ENCODE measurements at places on chromosomes 6 and 20.

DNA sequence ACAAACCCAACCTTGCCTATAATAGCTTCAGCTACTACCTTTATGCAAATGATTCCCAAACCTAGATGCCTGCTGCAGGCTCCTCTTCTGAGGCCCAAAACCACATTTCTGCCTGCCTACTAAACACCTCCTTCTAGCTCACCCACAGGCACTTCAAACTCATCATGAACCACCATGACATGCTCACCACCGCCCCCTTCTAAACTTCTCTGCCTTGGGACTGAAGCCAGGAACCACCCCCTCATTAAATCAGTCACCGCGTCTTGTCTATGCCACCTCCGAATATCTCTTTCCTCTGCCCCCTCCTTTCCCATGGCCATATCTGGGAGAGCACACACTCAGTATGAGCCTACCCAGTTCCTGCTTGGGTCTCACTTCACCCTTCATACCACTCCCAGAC lies 101.2 kb downstream of the SNAP25 start:
- H3K27me3 ChIP-seq: no peaks in the 10 kb centered on the region
- H3K36me3 ChIP-seq: no peaks in the 10 kb centered on the region
- DNase-seq: no peak

DNA sequence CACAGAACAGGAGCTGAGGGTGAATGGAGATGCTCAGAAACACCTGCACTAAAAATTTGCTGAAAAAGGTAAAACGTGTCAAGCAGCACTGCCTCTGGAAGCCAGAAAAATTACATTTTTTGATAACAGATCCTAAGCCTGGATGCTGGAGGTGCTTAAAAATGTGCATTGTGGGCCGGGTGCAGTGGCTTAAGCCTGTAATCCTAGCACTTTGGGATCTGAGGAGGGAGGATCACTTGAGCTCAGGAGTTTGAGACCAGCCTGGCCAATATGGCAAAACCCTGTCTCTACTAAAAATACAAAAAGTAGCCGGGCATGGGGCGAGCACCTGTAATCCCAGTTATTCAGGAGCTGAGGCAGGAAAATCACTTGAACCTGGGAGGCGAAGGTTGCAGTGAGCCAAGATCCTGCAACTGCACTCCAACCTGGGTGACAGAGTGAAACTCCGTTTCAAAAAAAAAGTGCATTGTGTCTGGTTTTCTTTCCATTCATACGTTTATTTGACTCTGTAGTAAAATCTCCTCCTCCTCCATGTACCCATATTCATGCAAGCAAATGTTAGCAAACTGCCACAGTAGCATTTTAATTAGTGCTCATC lies 587 bp upstream of the BTN3A1 start:
- no peaks in the 10 kb centered on the region for H3K27me3 ChIP-seq
- no peaks in the 10 kb centered on the region for H3K36me3 ChIP-seq

GRCh38 chr20:10632721-10633509 lies 40.9 kb downstream of the JAG1 start:
- no peak overlapping the region for H3K27ac ChIP-seq
- no peaks in the 10 kb centered on the region for H3K36me3 ChIP-seq
- no peak overlapping the region for H3K4me3 ChIP-seq
- peaks cover 8% of the 10 kb centered on the region for H3K4me1 ChIP-seq

DNA sequence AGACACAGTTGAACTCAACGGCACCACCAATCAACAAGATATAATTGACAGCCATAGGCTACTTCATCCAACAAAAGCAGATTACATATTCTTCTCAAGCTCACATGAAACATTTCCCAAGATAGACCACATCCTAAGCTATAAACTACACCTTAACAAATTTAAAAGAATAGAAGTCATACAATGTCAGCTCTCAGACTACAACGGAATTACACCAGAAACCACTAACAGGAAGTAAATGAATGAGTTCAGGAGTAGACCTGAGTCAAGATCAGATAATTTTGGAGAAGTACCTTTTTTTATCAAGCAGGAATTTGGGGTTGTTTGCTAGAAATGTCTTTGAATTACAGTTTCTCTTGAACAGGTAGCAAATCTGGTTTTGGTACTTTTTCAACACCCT lies 237.8 kb downstream of the TBX18 start:
- H3K27me3 ChIP-seq: no peaks in the 10 kb centered on the region
- no peaks in the 10 kb centered on the region for H3K36me3 ChIP-seq
- DNase-seq: no peak
- no peak overlapping the region for H3K27ac ChIP-seq
- no peaks in the 10 kb centered on the region for H3K4me1 ChIP-seq

DNA sequence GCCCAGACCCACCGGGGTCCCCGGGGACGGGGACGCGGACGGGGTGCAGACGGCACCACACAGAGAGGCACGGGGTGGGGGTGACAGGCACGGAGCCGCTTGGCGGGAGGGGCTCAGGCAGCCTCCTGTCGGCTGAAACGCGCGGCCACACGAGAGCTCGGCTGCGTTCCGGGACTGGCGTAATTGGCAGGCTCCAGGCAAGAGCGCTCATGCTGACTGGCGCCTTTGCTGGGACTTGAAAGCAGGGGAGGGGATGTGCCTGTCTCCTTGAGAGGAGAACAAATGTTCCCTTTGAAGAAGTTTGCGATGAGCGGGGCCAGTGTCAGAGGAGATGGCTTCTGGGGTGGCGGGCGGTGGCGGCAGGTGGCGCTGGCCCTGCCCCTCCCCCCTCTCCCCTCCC lies 25.8 kb downstream of the BHLHE23 start:
- no peak overlapping the region for H3K27ac ChIP-seq
- no peak overlapping the region for H3K4me3 ChIP-seq
- H3K4me1 ChIP-seq: no peaks in the 10 kb centered on the region

GRCh38 chr20:7359739-7360138 lies 580.5 kb downstream of the HAO1 start:
- DNase-seq: no peak
- H3K36me3 ChIP-seq: no peaks in the 10 kb centered on the region
- no peaks in the 10 kb centered on the region for H3K4me1 ChIP-seq
- no peak overlapping the region for H3K27ac ChIP-seq
- no peaks in the 10 kb centered on the region for H3K27me3 ChIP-seq

- H3K4me1 ChIP-seq: peaks cover 8% of the 10 kb centered on the region
- no peak overlapping the region for H3K27ac ChIP-seq
Measured at GRCh38 chr6:7550433-7550801, 8.9 kb downstream of the DSP start.

DNA sequence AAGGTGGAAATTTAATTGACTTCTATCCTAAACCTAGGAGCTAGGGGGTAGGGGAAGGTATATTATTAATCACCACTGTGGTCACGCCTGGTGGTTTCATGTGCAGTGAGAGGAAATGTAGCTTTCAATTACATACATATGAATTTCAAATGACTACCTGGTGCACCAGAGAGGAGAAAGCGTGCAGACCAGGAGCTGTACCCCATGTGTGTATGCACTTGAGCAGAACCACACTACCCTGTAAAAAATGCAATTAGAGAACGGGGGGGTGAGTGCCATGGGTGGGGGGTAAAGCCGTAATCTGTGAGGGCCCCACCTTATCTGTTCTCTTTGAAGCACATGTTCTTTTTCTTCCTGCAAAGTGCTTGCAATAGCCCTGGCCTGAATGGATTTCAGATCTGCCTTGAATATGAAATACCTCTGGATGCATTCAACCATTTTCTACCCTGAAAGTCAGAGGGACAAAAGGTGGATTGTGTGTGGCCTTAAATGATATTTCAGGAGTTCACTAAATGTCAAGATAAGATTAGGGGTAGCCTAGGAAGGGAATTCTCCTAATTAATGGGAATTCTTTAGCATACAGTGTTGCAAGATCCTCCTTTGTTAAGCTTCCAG lies 30.9 kb upstream of the EDN3 start:
- no peaks in the 10 kb centered on the region for H3K36me3 ChIP-seq
- H3K27ac ChIP-seq: no peak overlapping the region
- no peaks in the 10 kb centered on the region for H3K27me3 ChIP-seq

DNA sequence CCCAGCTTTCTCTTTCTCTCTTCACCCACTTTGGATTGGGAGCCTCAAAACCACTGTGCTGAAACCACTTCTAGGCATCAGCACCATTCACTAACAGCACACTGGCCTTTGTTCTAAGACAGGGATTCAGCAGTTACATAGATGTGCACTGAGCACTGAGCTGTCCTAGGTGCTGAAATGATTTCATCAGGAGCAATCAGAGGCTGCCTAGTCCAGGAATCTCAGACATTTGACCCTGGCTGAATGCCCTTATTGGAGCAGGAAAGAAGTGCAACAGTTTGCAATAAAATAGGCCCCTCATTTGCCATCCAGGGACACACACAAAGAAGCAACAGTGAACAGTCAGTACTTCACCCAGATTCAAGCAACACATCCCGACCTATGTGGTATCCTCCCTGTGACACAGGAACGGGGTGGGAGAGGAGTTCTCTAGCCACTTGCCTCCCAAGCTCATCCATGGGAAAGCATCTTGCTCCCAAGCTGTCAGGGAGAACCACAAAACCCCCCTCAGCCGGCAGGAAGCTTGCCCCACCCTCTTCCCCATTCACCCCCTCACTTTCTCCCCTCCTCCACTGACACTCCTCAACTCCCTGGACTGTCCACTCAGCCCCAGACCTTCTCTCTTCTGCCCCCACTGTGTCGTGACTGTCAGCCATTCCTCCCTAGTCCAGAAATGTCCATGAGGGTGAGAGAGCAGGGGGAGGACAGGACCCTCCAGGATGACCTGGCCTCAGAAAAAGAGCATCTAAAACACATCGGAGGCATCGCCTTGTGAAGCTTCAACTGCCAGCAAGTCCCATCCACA lies 304.4 kb downstream of the PREX1 start:
- no peaks in the 10 kb centered on the region for H3K27me3 ChIP-seq
- no peak overlapping the region for H3K27ac ChIP-seq
- no peaks in the 10 kb centered on the region for H3K36me3 ChIP-seq

DNA sequence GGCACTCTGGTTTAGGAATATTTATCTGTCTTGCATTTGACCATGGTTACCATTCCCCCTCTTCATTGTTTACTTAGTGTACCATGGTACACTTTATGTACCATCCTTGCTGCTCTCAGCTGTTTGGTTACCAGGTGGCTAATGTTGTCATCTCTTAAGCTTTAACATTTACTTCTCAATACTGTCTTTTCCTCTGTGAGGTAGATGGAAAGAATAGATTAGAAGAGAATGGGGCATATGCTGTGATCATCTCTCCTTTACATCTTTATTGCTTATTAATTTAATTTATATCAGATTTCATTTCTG lies 109.2 kb downstream of the NCOA3 start:
- H3K4me1 ChIP-seq: no peaks in the 10 kb centered on the region
- H3K36me3 ChIP-seq: no peaks in the 10 kb centered on the region
- no peaks in the 10 kb centered on the region for H3K27me3 ChIP-seq
- DNase-seq: no peak

- H3K4me3 ChIP-seq: no peak overlapping the region
- H3K36me3 ChIP-seq: no peaks in the 10 kb centered on the region
- no peaks in the 10 kb centered on the region for H3K27me3 ChIP-seq
- H3K4me1 ChIP-seq: no peaks in the 10 kb centered on the region
- H3K27ac ChIP-seq: no peak overlapping the region
Measured at GRCh38 chr20:17995967-17996819, 27.4 kb downstream of the MGME1 start.

- no peak overlapping the region for H3K27ac ChIP-seq
- no peak overlapping the region for H3K4me3 ChIP-seq
- H3K27me3 ChIP-seq: no peaks in the 10 kb centered on the region
- peak; percentile 98 for DNase-seq
- H3K36me3 ChIP-seq: no peaks in the 10 kb centered on the region
Measured at GRCh38 chr6:44593539-44593944, 206.0 kb downstream of the CDC5L start.

DNA sequence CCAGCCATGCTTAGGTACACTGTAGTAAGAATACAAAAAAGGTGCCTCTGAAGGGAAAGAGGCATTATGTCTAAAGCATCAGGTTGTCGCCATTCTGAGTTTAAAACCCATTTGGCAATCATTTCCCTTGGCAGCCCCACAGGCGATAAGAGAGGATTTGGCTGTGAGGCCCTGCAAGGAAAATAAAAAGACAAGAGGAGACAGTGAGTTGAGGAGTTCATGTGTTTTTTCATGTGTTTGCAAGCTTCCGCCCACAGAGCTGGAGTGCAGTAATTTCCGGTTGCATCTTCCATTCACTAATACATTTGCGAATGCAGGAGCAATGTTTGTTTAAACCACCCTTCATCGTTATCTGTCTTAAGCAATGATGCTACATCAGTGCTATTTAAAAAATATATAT lies 138.5 kb upstream of the SOX4 start:
- no peak overlapping the region for H3K4me3 ChIP-seq
- H3K27ac ChIP-seq: no peak overlapping the region
- no peaks in the 10 kb centered on the region for H3K36me3 ChIP-seq
- H3K27me3 ChIP-seq: peaks cover 3% of the 10 kb centered on the region

DNA sequence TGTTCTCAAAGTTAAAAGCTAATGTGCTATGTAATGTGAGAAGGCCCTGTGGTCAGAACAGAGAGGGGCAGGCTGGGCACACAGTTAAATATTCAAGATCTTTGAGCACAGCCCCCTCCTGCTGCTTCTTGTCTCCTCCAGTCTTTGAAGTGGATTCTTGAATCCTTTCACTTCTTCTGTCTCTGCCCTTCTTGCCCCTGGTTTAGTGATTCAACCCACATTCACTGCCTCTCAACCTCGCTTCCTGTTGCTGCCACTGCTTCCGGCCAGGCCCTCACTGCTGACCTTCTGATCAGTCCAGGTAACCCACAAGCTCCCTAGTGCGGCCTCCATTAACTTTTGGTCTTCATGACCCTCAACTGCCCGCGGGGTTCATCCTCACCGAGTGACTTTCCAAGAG lies 417.3 kb upstream of the NOX3 start:
- no peak overlapping the region for H3K27ac ChIP-seq
- no peak for DNase-seq
- H3K27me3 ChIP-seq: no peaks in the 10 kb centered on the region
- H3K36me3 ChIP-seq: no peaks in the 10 kb centered on the region

- no peak overlapping the region for H3K4me3 ChIP-seq
- no peaks in the 10 kb centered on the region for H3K27me3 ChIP-seq
- no peaks in the 10 kb centered on the region for H3K36me3 ChIP-seq
- no peak for DNase-seq
- no peak overlapping the region for H3K27ac ChIP-seq
Measured at GRCh38 chr6:25697537-25698340, 45.7 kb downstream of the SCGN start.

DNA sequence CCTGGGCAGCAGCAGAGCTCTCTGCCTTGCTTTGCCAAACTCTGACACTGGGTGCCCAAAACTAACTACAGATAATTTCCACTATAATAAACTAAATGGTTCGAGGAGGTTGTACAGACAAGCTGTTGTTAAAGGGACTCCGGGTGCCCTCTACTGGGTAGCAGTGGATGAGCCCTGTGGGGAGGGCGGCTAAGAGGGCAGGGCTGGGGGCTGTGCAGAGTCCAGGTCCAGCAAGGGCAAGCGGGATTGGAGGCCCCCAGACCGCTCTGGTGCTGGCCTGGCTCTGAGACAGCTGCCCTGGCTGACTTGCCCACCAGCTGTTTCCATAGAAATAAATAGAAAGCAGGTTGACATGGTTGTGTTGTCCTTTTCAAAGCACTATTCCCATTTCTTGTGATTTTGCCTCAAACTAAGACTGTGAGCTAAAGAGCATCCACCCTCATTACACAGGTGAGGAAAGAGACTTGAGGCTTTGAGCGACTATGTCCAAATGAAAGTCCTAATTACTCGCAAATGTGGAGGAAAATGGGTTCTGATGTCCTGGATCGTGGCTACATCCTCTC lies 167.6 kb upstream of the CST7 start:
- H3K27ac ChIP-seq: no peak overlapping the region
- DNase-seq: peak; percentile 29
- no peaks in the 10 kb centered on the region for H3K4me1 ChIP-seq

- no peak for DNase-seq
- H3K4me1 ChIP-seq: no peaks in the 10 kb centered on the region
- H3K36me3 ChIP-seq: no peaks in the 10 kb centered on the region
- H3K27me3 ChIP-seq: no peaks in the 10 kb centered on the region
Measured at GRCh38 chr6:95690328-95690727, 113.0 kb downstream of the MANEA start.
